Activated CD4-positive, alpha-beta T cell treated with anti-CD3 and anti-CD28 coated beads, Interleukin-2, amount 50 U/mL, for 4 hours (primary cell): ENCODE measurements at places on chromosomes 11 and 22.

GRCh38 chr11:60891103-60891741 lies 15.2 kb downstream of the PRPF19 start:
- DNase-seq = no peak

- DNase-seq = no peak
Observed at GRCh38 chr11:30992513-30992849, 377.1 kb downstream of the DCDC1 start.

GRCh38 chr11:2202071-2202899 lies 30.7 kb upstream of the TH start:
- DNase-seq = no peak

- no peak for DNase-seq
Observed at GRCh38 chr22:35310556-35311550, 11.2 kb downstream of the TOM1 start.

DNA sequence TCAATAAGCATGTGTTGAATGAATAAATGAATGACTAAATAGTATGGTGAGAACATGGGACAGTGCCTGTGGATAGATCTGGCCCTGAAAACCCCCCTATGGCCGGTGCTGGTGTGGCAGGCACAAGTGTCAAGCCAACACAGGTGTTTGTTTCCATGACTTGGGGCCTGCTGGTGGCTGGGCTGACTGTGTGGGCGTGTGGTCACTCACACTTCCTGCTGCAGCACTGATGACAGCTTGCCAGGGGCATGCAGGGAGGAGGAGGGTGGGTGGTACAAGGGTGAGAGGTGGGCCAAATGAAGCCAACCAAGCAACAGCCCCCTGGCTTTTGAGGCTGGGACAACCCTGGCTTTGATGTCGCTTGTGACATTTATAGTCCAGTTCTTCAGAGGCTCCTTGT lies 30.3 kb upstream of the ABCC8 start:
- no peak for DNase-seq

DNA sequence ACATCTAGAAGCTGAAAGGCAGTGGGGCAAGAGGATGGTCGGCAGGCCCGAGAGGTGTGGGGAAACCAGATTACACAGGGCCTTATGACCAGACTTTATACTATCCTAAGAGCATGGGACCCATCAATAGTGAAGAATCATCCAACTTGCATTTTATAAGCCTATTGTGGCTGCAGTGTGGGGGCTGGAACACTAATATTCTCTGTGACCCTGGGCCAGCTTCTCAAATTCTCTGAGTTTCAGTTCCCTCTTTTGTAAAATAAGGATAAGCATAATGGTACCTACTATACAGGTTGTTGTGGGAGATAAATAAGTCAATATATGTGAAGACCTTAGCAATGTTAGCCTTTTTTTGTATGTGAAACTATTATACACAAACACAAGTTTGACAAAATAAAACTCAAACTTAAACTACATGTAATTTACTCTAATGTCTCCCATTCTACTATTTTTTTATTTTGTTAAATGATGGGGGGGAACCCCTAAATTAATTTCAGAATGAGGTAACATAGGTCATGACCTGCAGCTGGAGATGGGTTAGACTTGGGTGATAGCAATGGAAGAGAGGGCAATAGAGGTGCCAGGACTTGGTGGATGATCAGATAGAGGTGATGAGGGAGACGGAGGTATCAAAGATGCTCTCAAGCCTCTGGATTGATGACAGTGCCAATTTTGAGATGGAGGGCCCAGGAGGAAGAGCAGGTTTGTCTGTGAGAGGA lies 30.1 kb downstream of the SMCO4 start:
- DNase-seq = no peak

DNA sequence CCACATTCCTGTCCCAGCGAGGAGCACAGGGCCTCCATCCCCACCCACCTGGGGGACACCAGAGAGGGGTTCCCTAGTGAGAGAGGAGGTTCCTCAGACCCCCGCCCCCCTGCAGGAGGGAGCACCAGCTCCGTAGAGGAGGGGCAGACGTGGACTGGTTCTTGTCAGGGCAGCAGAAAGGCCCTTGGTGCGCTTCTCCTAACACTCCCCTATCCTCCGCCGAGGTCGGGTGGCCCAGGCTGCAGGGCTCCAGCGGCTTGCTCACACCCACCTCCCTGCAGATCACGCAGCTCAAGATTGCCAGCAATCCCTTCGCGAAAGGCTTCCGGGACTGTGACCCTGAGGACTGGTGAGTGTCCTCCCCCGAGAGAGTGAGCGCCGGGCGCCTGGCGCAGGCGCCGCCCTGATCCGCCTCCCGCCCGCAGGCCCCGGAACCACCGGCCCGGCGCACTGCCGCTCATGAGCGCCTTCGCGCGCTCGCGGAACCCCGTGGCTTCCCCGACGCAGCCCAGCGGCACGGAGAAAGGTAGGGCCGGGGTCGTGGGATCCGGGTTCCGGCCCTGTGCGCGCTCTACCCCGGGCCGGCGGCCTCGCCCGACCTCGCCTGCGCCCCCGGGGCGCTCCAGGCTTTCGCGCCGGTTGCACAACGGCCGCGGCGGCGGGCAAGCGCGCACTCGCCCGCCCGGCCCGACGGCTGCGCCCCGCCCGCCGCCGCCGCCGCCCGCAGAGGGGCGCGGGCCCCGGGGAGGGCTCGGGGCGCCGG lies 5.1 kb downstream of the TBX1 start:
- no peak for DNase-seq

DNA sequence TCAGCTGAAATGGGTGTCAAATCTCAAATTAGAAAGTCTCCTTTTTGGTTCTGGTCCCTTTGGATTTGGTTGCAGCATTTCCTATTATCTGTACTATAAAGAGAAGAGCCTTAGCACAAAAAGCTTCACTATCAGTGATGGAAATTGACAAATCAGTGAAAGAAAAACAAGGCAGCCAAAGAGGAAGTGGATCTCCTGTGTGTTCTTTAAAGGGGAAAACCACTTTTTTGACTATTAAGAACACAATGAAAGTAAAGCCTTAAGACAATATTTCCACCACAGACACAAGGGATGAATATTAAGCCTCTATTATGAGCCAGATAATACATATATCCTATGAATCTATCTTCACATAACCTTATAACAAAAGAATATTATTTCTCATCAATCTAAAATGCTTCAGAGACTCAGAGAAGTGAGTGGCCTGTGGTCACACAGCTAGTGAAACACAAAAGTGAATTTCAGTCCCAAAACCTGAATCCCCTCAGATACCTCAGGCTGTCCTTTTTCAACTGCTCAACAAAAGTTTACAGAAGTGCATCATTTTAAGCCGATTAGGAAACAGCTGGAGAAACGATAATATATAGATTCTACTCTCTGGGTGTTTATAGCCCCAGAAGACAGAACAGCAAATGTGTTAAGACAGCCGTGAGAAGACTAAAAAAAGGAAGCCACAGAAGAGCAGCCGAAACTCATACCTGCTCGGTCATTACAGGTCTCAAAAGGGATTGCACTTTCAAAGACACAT lies 24.4 kb upstream of the FSHB start:
- no peak for DNase-seq

DNA sequence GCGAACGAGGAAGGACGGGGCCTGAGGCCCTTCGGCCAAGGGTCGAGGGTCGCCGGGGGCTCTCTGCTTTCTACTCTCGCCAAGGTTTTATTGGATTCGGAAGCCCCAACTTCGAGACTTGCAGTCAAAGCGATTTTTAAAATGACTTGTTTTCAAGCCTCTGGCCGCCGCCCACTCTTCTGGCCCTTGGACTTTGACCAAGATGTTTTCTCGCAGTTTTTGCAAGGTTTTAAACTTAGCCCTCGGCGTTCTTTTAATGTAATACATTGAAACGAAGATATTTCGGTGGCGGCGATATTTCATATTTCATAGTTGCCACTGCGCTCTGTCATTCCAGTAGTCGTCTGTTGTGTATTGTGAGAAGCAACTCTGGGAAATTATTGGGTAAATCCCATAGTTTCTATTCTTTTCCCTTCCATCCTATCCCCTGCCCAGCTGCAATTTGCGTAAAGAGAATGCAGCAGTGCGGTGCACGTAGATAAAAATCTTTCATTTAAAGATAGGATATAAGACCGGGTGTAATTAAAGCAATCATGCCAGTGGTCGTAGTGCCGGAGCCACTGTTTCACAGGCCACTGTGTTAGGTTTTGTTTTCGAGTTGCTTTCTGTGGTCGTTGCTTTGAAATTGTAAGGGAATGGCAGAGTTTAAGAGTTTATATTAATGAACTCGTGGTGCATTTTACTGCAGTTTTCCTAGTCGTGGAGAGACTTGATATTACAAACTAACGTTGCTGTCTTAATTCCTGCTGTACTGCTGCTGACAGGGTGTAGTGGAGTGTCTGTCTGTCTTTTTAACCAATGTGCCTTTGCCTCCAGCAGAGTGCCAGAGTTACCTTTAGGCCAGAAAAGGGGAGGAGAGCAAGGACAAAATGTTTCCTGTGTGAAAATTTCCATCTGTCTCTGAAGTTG lies 702 bp downstream of the BIRC2 start:
- DNase-seq = no peak

DNA sequence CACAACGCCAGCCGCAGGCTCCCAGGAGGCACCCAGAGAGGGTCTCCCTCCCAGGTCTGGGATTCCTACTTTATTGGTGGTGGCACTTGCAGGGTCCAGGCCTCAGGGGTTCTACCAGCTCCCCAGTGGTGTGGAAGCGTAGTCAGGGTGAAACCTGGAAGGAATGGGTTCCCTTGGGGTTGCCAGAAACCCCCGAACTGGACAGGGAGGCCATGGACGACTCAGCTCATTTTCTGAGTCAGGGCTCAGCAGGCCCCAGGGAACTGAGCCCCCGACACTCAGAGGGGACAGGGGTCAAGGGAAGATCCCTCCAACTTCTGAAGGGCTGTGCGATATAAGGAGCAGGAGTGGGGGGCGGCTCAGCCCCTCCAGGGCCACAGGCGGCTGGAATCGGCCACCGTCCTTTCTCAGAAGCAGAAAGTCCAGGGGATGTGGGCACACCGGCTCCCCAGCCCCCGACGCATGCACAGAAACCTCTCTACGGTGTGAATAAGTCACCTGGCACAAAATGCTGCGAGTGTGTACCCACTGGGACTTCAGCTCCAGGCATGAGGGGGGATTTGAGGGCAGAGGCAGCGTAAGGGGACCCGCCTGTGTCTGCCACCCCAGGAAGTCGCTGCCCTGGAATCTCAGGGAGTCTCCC lies 25.1 kb downstream of the MRGPRG start:
- DNase-seq = no peak

- DNase-seq = no peak
Observed at GRCh38 chr22:39344046-39344390, 5.8 kb upstream of the SYNGR1 start.

DNA sequence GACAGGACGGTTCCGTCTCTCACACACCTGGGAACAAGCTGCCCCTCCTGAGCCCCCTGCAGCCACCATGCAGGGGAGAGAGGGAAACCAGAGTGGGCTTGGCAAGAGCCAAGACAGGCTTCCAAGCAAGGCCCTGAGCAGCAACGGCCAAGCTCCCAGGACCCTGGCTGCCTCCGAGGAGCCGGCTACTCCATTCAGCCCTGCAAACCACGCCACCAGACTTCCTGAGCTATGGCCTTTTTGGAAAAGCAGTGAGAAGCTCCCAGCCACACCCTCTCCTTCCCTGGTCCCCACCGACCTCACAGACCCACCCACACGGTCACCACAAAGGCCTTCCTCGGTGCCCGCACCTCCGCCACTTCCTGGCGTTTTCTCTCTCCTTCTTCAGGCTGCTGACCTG lies 479.0 kb downstream of the BRD1 start:
- DNase-seq = no peak

GRCh38 chr11:115884800-115885534 lies 380.8 kb upstream of the CADM1 start:
- no peak for DNase-seq

DNA sequence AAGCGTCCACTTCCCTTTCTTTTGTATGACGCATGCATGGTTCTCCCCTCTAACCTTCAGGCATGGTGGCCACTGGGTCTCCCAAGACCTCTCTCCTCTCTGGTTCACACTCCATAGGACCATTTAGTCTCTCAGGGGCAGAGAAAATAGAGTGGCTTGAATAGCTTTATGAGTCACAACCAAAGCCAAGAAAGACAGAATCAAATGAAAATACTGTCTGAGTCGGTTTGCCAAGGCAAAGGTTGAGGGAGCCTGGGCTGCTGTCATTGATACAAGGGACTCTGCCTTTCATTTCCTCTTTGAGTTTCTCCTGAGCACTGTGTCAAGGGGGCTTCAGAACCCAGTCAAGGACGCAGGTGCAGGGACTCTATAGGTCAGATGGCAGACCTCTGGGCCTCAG lies 44.2 kb downstream of the TENM4 start:
- no peak for DNase-seq

GRCh38 chr11:67504005-67504949 lies 886 bp downstream of the PITPNM1 start:
- no peak for DNase-seq

DNA sequence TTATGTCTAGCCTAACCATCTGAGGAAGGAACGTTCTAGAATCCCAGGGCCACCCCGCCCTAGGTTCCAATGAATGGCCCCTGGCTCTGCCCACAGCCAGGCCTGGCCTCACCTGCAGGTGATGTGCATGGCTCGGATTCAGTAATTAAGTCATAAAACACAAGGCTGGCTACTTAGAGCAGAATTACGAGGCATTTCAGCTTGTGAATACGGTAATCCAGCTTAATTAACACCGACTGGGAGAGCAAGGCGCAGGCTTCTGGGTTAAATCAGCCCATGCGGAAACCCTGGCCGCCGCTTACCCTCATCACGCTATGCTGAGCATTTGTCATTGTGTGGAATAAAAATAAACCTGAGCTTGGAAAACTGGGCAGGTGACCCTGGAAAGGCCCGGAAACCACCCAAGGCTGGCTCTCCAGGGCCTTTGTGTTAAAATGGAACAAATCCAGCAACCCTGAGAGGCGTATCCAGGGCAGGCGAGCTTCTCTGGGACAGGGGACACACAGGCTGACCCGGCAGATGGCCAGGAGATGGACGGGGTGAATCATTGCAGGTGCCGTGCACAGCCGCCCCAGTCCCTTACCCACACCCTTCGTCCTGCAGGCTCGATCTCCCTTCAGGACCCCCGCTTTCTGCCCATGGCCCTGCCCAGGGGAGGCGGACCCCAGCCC lies 220.2 kb downstream of the CTTN start:
- no peak for DNase-seq

- no peak for DNase-seq
Observed at GRCh38 chr11:86594746-86595145, 77.7 kb downstream of the ME3 start.

DNA sequence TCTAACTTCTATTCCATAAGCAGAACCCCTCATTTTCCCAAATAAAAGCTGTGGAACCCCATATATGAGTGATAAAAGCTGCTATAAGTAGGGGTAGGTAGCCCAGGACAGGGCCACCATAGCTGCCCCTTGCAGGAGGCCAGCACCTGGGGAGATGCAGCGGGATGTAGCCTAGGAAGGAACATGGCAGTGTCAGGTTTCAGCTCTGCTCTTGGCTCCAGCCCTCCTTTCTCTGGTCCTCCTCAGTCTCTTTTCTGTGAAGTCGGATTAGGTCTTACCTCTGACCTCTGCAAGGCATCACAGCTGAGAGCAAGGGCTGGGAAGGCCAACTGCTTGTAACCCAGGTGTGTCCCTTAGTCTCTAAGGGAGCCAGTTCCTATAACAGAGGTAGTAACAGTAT lies 135.6 kb downstream of the NAV2 start:
- no peak for DNase-seq

GRCh38 chr22:20414450-20414849 lies 20.5 kb downstream of the ZNF74 start:
- DNase-seq = no peak
